Activated T-helper 2 cell treated with anti-CD3 and anti-CD28 coated beads, Interferon-gamma antibody, Interleukin-2, Interleukin-4, amounts not matched to agents 10 μg/mL and 5 μg/mL and 100 μg/mL, durations not matched to agents 14 hours and 24 hours and 36 hours (primary cell): ENCODE measurements at places on chromosomes 1 and 21.

DNA sequence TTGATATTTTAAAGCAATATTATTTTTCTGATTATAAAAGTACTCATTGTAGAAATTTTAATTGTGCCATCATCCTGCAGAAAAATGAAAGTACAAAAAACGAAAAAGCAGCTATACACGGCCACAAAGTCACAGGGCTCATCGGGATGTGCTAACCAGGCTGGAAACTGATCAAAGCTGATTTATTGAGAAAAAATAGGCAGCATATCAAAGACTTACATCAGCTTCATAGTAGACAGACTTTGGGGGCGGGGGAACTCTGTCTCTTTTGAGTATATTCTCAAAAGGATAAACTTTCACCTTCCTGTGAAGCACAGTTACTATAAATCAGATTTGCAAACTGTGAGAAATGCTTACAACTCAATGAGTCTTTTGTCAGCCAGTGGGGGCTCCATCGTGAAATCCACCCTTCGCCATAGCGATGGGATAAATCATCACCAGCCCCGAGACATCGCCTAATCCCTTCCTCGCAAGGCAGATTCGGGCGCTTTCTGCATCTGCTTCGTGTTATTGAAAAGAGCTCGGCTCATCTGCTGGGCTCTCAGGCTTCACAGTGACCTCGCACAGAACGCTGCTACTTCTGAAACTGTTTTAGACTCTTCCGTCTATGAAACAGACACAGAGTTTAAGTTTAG is 69.2 kb upstream of the ERG start:
- DNase-seq, result no peak

DNA sequence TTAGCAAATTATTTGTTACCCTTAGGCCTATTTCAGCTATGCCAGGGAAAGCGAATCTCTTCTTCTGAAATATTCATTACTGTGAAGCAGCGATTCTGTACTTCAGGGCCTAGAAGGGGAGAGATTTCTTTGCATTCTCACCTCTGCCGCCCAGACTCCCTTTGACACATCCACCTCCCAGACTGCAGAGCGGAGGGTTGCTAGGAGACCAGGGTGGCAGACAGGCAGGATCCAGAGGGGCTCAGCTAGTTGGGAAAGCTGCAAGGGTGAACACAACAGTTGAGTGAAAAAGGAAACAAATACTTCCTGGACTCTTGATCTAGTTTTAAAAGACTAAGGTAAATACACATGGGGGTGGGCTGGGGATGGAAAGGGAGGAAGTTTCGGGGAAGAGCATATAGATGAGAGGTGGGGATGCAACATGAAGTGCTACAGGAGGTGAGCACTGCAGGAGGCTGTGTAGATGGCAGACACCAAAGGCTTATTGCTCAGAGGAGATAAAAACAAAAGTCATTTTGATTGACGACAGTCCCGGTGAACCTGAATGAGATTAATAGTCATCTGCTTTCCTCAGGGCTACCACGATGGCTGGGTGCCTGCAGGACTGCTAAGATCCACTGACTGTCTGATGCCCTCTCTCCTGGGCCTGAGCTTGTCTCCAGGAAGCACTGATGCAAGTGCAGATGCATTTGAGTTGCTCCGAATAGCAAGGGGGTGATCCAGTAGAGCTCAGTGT is 26.4 kb upstream of the RAB3GAP2 start:
- no peak for DNase-seq

DNA sequence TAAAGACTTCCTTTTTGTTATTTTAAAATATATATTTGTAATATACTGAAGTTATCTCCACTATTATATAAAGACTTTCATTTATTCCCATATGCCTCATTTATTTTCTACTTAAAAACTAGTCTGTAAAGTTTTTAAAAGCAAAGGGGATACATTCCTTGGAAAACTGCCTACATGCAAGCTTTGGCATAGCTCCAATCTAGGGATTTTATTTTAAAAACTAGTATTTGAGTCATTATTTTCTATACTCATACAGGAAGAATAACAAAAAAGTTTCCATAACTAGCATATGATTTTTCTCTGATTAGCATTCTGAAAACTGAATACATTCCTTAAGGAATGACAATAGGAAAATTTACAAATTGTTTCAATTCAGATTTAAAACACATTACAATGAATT is 88.9 kb downstream of the COL24A1 start:
- DNase-seq, result no peak

DNA sequence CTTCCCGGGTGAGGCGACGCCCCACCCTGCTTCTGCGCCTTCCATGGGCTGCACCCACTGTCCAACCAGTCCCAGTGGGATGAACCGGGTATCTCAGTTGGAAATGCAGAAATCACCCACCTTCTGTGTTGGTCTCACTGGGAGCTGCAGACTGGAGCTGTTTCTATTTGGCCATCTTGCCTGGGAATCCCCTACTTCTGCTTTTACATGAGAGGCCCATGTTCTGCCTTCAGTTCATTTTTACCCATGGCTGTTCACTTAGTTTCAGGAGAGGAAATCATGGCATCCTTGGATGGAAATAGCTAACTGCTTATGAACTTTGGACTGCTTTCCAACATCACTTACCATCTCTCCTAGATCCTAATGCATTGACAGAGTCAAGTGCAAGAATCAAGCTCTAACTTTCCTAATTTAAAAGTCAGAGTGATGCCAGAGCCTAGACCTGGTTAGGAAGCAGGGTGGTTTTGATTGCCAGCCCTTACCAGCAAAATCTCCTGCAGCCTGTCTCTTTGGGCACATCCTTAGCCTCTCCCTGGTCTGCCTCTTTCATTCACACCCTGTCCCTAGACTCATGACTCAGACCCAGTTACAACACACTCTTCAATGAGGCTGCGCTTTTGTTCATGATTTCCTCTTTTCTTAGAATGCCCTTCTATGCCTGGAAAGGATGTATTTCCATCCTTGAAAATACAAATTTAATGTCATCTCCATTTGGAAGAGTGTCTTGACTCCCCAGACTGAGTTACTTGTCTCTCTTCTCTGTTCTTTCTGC is 137.2 kb downstream of the KCTD3 start:
- no peak for DNase-seq

GRCh38 chr21:39339231-39339630 is 9.7 kb downstream of the HMGN1 start:
- DNase-seq, result no peak

DNA sequence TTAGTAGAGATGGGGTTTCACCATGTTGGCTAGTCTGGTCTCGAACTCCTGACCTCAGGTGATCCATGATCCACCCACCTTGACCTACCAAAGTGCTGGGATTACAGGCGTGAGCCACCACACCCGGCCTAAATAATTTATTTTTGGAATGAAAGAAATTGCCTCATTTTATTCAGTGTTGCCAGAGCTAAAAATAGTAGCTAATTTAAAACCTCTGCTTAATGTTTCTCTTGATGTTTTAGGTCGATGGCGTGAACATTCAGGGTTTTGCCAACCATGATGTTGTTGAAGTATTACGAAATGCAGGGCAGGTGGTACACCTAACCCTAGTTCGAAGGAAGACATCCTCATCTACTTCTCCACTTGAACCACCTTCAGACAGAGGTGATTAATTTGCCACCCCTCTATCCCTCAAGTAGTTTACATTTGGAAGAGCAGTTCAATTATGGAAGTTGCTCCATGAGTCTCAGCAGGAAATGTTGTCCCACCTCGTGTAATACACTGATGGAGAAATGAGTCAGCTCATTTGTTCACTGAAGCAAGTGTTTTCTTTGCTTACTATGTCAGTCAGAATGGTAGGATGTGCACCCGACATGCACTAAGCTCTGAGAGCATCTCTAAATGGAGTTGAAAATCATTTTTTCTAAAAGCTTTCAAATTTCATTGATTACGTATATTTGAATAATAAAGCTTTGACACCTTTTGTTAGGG is 54.9 kb downstream of the PATJ start:
- DNase-seq, result no peak

DNA sequence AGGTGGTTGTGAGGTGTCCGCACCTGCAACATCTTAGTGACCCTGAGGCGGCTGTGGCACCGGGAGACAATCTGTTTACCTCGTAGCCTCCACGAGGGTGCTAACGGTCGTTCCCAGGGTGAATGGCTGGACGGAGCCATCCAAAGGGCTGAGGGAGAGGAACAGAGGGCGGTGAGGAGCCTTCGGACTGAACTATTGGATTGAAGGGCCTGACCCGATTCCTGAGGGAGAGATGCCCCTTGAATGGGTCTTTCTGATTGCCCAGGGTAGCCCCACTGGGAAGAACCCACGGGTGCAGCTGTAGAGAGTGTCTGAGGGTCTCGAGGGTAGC is 2.3 kb downstream of the NR5A2 start:
- DNase-seq, result no peak
